Fibroblast of villous mesenchyme (primary cell): ENCODE measurements at places on chromosomes 12 and 14.

GRCh38 chr12:29547151-29547632 is 49.7 kb upstream of the OVCH1 start:
- peak; percentile 93 for DNase-seq

DNA sequence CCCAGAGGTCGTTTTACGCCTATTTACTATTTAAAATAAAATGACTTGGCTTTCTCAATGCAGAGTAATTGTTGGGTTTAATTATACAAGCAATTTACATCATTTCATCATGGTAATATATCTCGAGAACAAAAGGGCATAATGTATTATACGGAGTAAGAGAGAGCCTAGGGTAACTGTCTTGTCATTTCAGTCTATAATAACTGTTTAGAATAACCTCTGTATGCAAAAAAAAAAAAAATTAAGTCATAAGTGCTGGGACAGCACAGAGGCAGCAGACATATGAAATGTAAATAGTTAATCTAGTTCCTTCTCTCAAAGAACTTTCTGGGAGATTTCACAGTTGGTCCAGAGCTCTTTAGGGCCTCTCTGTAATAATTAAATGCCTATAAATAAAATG is 284.9 kb downstream of the TMTC2 start:
- DNase-seq = no peak

DNA sequence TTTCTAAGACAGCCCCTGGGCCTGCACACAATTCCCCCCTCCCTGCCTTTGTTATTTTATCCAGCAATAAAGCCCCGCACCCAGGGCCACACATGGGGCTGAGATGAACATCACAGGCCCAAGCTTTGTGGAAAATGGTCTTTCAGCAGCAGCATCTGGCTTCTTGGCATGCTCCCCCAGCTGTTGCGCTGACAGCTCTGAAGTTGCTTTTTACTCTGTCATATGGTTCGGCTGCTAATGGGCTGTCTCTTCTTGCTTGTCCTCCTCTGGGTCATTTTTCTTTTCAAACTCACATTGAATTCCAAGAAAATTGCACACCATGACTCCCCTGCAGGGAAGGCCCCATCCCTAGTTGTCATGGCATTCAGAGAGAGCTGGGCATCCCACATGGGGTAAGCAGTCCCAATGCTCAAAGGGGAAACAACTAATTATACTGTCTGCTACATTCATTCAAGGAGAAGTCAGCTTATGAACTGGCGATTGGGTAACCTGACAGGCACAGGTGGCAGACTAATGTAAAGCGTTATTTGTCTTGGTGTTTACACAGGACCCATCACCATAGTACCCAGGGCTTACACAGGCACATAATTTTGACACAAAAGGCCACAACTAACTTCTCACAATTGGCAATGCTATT is 74.0 kb upstream of the CDKN3 start:
- no peak for DNase-seq

- no peak for DNase-seq
Measured at GRCh38 chr14:33480887-33481184, 470.0 kb downstream of the EGLN3 start.

- no peak for DNase-seq
Measured at GRCh38 chr12:62861586-62861985, 73.4 kb downstream of the PPM1H start.

GRCh38 chr12:32104572-32105355 is 1.9 kb upstream of the BICD1 start:
- no peak for DNase-seq

- no peak for DNase-seq
Measured at GRCh38 chr12:90999527-90999926, 5.2 kb downstream of the EPYC start.

DNA sequence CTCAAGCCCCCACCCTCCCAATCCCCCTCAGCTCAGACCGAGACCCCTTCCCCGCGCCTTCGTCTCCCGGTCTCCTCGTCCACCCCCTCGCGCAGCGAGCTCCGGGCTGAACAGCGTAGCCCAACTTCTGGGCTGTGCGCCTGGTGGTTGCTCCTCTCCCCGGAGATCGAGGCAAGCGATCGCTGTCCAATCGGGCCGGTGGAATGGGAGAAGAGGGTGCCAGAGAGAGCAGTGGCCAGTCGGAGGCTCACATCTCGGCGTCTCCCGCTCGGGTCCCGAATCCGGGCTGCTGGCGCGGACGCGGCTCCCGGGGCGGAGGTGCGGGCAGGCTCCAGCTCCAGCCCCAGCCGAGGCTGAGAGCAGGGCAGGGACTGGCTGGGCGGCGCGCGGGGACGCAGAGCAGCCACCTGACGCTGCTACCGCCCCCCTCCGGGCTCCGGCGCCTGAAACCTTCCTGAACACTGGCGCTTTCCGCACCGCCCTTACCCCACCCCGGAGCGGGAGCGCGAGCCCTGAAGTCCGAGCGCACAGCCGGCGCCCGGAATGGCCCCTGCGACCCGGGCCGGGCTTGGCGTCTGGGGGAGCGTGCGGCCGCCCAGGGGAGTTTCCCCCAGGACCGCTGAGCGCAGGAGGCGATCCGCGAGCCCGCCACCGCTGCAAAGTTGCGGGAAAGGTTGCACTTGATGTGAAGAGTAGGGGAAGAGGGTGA is 508 bp upstream of the KCNH5 start:
- peak; percentile 1 for DNase-seq

GRCh38 chr12:26798023-26798422 is 35.0 kb downstream of the ITPR2 start:
- DNase-seq = peak; percentile 95

DNA sequence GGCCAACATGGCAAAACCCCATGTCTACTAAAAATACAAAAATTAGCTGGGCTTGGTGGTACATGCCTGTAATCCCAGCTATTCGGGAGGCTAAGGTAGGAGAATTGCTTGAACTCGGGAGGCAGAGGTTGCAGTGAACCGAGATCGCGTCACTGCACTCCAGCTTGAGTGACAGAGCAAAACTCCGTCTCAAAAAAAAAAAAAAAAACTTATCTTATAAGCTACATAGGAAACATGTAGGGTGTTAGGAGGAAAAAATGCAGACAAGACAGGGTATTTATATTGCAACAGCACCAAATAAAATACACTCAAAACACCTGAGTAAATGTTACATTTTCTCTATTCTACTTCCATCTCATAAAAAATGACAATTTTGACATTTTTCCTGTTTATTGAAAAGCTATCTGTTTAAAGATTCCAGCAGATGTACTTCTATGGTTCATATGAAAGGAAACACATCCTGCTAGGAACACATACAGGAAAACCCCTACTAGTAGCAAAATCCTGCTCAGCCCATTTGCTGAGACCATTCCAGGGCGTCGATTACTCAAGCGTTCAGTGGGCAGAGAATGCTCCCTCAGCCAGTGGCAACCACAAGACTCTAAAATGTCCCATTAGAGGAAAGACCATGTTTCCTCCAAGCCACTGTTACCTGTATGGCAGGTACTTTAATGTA is 19.7 kb downstream of the CORO1C start:
- DNase-seq = no peak

DNA sequence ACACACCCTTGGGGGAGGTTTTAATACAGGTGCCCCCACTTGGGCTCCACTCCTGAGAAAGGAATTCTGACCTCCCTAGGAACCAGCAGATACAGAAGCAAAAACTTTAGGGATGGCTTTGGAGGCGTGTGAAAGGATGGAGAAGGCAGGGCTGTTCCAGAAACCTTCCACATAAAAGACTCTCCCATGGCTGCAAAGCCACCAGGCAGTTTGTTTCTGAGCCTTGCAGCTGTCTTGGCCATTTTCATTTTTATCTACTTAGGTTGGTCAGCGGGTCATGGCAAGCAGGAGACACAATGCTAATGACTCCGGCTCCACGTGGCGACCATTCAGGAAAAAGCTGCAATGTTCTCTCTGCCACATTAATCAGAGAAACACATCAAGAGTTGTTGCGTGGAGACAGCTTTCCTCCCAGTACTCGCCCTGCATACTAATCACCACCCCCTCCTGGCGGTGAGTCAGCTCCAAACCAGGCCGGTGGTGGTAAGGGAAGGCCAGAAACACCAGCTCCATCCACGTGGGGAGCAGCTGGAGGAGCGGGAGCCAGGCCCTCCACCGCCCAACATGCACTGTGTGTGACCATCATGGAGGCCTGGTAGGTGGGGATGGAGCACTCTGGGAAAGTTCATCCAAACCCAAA is 30.9 kb upstream of the IRF2BPL start:
- DNase-seq = peak; percentile 93

- DNase-seq = peak; percentile 43
Measured at GRCh38 chr14:90398315-90398839, 1.5 kb downstream of the CALM1 start.

DNA sequence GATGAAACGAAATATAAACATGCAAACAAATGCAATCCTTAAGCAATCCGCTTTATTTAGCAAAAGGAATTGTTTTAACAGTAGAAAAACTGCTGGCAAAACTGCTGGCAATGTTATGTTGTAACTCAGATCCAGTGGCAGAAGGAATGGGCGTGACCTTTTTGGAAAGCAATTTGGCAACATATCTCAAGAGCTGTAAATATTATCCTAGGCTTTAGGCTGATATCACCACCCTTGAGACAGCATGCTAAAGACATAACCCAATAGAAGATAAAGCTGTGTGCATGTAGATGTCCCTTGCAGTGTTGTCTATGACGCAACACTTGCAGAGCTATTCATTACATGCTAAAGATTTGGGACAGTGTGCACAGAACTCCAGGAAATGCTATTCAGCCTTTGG is 138.5 kb downstream of the DICER1 start:
- peak; percentile 40 for DNase-seq

GRCh38 chr12:49874142-49874897 is 29.4 kb downstream of the FAIM2 start:
- DNase-seq = peak; percentile 86

GRCh38 chr12:109732321-109733305 is 19.0 kb downstream of the FAM222A start:
- DNase-seq = no peak

GRCh38 chr12:81610955-81611889 is 147.9 kb downstream of the PPFIA2 start:
- peak; percentile 1 for DNase-seq

GRCh38 chr12:6765634-6766581 is at the start of gene PTMS:
Gene PTMS (plus strand): TSS chr12:6766363. CDS start chr12:6766706, 343 bp downstream.
- peak; percentile 97 for DNase-seq

DNA sequence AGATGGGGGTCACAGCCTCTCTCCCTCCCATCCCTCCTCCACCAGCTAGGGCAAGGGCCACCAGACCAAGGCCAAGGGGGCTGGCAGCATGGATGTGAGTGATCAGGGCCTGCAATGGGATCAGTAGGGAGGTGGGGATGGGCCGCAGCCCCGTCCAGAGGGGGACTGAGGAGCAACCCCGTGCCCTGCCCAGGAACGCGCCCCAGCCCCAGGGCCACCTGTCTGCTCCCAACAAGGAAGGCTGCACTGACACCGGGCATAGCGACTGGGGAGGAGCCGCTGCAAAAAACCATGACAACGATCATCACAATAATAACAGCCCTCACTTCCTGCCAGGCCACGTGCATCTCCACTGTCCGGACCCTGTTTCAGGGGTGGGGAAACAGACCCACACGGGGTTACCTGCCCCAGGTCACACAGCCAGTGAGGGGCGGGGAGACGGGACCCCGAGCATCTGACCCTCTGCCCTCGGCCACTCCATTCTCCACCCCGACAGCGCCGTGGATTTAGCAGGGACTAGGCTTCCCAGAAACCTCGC is 24.3 kb downstream of the NCOR2 start:
- DNase-seq = peak; percentile 62

DNA sequence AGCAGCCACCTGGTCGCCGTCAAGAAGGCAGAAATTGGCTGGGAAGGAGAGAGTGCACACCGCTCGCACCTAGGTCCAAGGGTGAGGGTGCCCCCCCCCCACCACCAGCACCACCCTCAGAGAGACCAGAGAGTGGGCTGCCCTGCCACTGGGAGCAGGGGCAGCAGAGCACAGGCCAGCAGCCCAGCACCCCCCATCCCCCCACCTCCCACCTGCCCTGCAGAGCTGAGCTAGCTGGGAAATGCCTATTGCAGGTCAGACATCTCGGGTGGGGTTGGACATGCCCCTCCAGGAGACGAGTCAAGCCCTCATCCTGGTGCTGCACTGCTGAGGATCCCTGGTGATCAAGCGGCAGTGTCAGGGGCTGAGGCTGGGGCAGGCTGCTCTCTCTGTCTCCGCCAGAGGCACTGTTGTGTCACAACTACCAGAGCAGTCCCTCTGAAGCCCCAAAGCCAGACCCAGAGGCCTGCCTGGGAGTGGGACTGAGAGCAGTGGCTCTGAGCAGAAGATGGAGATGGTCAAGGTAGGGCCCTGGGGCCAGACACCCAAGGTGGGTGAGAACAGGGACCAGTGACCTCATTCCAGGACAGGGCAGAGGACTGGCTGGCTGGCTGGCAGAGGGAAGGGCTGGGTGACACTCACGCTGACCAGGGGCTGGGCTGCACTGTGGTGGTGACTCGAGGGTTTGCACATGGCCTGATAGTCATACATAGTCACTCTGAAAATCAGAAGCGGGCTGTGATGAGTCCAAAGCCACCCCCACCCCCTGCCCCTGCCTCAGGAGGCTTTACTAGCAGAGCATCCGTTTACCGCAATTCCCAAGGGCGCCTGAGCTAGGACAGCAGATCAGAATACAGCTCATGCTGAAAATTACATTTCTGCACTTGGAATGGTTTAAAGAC is 19.7 kb upstream of the LRTM2 start:
- DNase-seq = no peak

DNA sequence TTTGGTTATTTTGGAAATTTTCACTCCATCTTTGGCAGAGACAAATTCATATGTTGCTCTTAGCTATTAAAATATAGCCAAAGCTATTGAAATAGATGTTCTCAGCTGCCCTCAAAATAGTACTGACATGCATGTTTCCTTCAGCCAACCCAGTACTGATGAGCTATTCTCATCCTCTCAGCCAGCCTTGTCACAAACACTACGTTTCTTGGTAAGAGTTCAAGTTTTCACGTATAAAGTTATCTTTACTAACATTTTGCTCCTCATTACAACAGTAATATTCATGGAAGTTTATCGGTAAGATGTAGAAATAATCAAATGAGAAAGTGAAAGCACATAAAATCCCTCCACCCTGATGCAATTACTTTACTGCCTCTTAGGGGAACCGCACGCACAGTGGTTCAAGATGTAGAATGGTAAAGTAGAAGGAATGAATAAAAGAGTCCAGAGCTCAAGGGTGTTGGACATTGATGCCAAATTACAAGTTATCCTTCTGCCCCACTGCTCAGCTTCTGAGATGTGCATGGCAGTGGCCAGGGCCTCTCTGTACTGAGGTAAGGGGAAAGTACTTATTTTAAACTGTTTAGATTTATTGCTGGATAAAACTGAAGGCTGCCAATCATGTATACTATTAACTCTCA is 20.7 kb downstream of the GCH1 start:
- peak; percentile 82 for DNase-seq
